Activated CD8-positive, alpha-beta T cell treated with anti-CD3 and anti-CD28 coated beads for 36 hours (primary cell): ENCODE measurements at places on chromosomes 7 and 10.
A peak's percentile ranks its signal among the peaks of the same experiment; 100 is the strongest.

GRCh38 chr7:73834626-73835191, 3.9 kb downstream of the CLDN4 start:
- DNase-seq: no peak

DNA sequence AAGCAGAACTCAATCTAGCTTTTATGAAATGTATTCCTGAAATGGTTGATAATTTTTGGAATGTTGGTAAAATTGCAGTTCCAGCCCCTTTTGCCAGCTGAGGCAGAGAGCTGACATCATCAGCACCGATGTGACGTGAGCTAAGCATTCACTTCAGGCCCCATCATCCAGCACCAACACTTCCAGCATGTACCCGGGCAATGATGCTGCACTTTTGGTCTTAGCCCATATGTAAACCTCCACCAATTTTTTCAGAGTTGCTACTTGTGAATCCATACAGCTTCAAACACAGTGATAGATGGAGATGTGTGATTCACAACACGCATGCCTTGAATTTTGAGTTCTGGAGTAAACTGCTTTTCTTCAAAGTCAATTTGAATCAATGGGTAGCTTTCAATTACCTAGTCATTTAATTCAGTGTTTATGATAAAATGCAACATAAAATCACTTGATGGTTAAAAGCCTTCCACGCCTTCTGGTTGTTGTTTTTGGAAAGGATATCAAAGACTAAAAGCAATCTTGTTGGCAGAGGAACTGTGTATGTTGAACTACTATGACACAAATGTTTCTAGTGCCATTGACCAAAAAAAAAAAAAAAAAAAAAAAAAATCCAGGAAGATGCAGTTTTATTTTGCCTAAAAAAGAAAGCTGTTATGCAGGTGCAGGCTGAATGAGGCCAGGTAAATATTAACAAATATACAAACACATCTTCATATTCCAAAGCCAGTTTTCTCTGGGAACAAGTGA, 73.9 kb downstream of the NRP1 start:
- no peak for DNase-seq

DNA sequence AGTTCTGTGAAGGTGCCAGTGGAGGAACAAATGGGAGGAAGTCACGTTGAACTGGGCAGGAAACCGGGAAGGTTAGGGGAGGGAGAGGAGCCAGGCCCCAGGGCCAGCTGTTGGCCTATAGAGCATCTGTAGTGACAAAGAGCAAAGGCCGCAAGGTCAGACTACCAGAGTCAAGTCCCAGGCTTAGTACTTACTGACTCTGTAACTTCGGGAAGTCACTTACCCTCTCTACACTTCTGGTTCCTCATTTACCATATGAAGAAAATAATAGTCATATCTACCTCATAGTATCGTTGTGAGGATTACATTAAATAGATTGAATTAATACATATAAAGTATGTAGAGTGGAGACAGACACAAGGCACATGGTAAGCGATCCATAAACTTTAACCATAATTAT, 101.8 kb upstream of the FZD1 start:
- DNase-seq: no peak

DNA sequence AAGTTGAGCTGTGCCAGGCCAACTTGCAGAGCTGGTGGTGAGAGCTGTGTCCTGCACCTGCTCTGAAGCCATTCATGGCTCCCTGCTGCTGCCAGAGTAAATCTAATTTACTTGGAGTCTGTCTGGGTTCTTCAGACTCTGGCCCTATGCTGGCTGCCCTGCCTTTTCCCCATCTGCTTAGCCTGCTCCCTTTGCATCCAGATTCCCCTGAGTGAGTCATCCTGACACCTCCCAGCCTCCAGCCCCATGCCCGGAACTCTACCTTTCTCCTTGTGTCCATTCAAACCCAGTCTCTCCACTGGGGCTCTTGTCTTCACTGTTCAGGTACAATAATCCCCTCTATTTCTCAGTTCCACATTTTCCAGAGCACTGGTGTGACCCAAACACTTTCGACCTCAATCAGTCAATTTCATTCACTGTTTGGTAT, 434.4 kb upstream of the ZMIZ1 start:
- DNase-seq: no peak

- no peak for DNase-seq
These were observed 330.6 kb downstream of the CCSER2 start for GRCh38 chr10:84659027-84659426.

- no peak for DNase-seq
These were observed 1138.5 kb upstream of the PHF14 start for GRCh38 chr7:9835199-9835598.

DNA sequence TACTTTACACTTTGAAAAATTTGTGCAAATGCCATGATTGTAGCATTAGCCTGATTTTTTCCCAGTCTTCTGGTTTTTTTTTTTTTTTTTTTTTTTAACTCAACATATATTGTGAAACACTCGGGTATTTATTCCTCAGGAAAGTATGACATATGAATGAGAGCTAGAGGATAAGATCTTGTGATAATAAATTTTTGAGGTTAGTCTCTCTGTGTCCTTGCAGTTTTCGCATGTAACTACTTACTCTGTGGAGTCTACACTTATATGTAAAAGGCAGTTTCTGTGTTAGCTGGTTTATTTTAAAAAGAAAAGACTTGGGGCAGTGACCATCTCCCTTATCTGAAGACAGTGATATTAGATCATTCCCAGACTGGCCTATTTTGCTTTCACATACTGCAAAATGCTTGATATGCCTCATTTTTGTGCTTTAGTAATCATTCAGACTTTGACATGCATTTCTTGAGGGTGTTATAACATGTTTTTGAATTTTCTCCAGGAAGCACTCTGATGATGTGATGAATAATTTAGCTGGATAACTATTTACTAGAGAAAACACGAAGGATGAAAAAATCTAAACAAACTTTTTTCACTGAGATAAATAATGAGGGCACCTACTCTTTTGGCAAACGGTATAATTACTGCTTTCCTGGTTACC, 371.0 kb downstream of the NRG3 start:
- no peak for DNase-seq

GRCh38 chr10:62728479-62728878, 76.0 kb upstream of the ADO start:
- DNase-seq: peak; percentile 50

GRCh38 chr7:114554781-114555537, 140.3 kb downstream of the FOXP2 start:
- no peak for DNase-seq

DNA sequence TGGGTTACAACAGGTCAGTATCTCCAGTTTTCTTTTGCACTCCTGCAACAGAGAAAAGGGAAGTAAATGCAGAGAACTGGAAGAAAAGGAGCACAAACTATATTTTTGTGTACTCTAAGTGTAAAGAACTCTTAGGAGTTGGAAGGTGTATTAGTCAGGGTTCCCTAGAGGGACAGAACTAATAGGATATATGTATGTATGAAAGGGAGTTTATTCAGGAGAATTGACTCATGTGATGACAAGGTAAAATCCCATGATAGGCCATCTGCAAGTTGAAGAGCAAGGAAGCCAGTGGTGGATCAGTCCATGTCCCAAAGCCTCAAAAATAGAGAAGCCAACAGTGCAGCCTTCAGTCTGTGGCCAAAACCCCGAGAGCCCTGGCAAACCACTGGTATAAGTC, 22.6 kb upstream of the RAB18 start:
- no peak for DNase-seq

DNA sequence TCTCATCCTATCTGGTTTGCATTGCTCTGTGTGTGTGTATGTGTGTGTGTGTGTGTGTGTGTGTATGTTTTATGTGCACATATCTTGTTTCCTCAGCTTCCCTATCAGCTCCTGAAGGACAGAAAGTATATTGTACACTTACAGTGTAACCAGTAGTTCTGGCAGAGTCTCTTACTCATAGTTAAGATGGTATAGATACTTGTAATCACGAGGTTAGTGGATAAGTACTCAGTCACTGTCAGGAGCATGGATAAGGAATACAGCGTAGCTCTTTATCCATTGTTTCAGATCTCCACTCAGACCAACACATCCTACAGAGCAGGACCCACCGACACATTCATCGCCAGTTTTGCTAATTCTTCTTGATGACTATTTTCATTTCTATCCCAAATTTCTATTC, 275.0 kb downstream of the TSPAN12 start:
- DNase-seq: no peak

GRCh38 chr7:155579565-155579964, 33.2 kb upstream of the CNPY1 start:
- no peak for DNase-seq

DNA sequence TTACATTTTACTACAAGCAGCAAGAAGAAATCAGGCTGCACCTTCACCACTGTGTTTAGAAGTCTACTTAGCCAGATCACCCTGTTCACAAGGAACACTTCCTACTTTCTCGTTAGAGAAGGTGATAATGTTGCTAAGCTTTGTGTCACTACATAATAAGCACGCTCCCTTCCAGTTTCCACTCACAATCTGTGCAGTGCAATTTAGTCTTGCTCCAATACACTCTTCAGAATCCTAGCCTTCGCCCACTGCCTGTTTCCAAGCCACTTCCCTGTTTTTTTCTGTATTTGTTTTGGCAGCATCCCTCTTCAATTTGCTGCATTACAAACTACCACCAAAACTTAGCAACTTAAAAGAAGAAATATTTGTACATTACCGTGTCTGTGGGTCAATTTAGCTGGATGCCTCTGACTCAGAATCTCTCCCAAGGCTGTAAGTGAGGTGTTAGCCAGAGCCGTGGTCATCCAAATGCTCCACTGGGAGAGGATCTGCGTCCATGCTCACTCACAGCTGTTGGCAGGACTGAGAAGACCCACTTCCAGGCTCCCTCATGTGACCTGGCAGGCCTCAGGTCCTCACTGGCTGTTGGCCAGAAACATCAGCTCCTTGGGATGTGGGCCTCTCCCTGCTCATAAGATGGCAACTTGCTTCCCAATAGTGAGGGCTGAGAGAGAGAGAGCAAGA, 110.4 kb downstream of the PON1 start:
- no peak for DNase-seq

DNA sequence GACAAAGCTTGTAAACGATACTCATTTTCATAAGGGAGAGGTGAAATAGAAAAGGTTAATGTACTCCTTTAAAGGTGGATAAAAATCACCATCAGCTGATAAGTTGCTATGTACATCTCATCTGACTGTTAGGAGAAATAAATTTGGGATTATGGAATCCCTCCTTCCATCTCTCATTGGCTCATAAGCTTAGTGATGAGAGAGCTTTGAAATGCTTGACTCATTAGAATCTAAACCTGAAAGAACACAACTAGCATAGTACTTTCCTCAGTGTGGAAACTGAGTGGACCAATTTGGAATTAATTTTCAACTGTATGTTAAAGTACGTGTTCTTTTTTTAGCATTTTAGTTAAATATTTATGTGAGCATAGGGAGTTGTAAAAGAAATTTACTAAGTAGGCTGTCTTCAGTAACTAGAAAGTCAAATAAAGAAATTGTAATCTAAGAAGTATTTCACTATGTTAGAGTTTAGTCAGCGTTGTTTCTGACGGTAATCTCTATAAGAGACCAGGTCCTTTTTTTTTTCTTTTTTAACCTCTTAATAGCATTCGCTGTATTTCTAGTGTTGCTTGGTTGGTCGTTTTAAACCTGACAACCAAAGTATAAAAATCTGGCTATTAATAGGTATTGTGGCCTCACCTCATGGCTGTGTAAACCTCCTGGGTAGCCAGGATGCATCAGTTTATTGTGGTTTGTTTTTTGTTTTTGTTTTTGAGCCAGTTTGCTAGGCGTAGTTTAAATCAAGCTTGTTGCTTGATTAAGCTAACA, 34.4 kb downstream of the FHIP2A start:
- DNase-seq: no peak

DNA sequence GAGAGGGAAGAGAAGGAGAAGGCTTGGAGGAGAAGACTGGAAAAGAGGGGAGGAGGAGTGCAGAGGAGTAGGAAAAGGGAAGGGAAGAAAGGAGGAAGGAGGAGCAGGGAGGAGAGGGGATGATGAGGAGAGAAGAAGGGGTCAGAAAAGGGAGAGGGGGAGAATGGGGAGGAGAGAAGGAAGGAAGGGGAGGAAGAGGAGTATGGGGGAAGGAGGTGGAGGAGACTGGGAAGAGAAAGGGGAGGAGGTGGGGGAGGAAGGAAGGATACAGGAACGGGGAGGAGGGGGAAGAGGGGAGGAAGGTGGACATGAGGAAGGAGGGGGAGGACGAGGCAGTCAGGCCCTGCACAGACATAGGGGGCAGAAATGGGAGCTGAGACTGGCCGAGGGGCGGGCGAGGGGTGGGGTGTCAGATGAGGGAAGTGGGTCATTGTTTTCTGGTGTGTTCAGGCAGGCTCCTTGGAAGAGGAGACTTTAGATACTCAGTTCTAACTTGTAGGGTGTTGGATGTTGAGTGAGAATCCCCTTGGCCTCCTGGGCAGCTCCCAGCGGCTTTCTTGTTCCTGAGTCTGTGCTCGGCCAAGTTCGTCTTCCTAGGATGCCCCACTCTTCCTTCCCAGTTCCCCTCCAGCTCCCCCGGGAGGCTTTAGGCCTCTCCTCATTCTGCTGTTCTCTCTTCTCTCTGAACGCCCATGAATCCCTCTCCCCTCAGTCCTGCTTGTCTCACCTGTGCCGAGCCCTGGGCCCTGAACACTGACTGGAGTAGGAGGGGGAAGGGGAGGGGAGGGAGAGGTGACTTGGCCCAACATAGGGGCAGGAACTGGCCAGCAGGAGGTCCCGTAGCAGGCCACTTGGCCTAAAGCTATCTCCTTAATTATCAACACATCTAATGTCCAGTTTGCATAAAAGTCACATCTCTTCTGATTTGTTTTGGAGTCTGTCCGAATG, 12.8 kb upstream of the CRHR2 start:
- no peak for DNase-seq

DNA sequence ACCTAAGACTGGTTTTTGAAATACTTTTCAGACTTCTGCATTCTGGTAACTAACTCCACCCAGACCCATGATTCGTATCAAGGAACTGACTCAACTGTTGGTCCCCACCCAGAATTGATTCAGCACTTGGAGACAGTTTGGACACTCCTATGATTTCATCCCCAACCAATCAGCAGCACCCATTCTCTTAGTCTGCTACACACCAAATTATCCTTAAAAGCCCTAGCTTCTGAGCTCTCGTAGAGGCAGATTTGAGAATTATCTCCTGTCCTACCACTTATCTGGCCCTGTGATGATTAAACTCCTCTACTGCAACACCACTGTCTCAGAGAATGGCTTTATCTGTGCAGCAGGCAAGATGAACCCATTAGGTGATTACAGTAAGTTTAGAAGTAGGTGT, 7.7 kb upstream of the GSTO1 start:
- DNase-seq: peak; percentile 22

DNA sequence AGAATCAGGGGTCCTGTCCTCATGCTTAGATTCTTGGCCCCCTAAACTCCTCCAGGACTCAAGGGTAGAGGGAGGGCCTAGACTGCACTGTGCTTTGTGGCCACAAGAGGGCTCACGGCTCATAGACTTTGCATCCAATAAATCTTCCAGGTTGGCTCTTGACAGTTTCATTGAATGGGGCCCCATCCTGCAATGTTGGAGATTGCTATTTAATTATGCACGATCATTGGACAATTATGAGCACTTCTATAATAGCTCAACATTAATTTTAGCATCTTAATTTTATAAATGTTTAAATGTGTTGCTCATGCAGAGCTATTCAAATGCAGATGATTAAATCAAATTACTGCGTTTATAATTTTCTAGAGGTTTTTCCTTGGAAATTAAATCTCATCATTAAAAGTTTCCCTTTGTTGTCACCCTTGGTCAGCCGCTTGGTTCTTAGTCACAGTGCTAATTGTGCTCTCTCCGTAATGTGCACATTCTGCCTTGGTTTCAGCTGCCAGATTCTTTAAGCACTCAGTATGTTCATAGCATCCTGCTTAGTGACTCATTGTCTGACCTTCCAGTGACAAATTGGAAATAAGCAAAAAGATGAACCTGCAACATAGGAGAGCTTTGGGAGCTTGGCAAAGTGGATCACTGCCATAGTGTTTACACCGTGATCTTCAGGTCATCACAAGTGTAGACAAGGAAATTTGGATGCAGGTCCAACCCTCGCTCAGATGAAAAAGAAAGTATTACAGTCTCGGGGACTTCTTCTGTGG, 33.4 kb upstream of the PLPP4 start:
- DNase-seq: peak; percentile 60
